Activated naive CD8-positive, alpha-beta T cell treated with anti-CD3 and anti-CD28 coated beads, Interleukin-2, amount 50 U/mL, for 24 hours (primary cell): ENCODE measurements at places on chromosomes 3 and 15.

GRCh38 chr15:68314563-68314962, 37.0 kb downstream of the FEM1B start:
- DNase-seq: no peak

DNA sequence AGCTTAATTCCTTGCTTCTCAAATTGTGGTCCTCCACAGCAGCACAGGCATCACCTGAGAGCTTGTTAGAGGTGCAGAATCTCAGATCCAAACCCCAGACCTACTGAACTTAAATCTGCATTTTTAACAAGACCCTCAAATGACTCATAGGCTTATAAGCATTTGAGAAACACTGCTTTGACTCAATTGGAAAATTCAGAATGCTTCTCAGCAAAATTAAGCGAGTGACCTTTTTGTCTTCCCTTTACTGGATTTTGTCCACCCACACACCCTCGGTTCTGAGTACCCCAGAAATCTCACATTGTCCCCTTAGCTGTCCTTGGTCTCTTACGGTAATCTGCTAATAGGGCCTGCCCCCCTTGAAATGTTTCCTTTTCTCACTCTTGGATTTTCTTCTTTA, 17.9 kb downstream of the CD80 start:
- peak; percentile 16 for DNase-seq

DNA sequence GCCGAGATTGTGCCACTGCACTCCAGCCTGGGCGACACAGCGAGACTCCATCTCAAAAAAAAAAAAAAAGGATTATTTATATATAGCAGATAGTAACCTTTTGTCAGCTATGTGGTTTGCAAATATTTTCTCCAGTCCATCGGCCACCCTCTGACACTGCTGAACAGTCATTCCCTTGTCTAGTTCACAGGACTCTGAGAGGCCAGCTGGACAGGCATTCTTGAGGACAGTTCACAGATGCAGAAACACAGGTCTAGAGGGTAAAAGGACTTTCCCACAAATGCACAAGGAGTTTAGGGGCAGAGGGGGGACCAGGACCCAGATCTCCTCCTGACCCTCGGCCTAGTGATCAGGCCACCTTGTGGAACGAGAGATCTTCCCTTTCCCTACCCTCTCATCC, 7.5 kb upstream of the TMEM40 start:
- no peak for DNase-seq

- peak; percentile 50 for DNase-seq
These were observed 115.8 kb downstream of the GHSR start for GRCh38 chr3:172332256-172333041.

- no peak for DNase-seq
These were observed 31.6 kb upstream of the CEP152 start for GRCh38 chr15:48842501-48842900.

- DNase-seq: no peak
These were observed 170.2 kb upstream of the TPRG1 start for GRCh38 chr3:189001559-189001958.

DNA sequence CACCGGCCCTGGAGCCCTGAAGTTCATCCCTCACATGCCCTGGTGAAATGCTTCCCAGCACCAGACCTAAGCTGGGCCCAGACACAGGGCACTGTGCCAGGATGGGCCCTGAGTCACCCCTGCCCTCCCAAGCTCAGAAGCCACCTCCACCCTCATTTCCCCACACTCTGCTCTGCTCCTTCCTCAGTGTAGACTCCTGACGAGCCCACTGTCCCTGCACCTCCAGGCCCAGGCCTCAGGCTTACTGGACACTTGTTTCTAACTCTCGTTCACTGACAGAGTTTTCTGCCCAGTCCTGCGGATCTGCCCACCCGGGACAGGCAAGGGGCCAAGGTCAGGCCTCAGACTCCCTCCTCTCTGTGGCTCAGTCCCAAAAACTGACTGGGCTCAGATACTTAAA, 112.6 kb upstream of the RNF7 start:
- DNase-seq: no peak

GRCh38 chr3:131591394-131592014, 88.7 kb upstream of the MRPL3 start:
- DNase-seq: no peak

DNA sequence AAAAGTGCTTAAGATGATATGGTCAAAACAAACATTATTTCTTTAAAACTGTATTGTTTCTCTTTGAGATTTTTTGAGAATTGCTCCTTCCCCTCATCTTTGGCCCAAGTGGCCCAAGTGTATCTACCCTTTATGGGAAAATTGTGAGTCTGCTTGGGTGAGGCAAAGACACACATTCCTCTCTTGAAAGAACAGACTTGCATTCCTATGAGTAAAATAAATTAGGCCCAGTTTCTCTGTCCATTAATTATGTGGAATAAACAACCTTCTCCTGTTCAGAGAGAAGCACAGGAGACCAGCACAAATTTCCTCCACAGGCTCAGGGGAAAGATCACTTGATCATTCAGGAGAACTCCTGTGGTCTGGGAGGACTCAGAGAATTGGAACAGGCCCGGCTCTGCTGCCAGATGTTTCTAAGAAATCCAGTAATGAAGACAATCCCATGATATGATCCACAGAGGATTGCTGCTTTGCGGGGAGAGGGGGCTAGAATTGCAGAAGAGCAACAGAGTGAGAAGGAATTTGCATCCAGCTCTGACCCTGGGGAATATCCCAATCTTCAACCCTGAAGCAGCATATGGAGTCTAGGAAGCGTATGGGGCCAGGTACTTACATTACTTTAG, 53.8 kb upstream of the BOC start:
- DNase-seq: no peak

- DNase-seq: no peak
These were observed 100.6 kb upstream of the BCL6 start for GRCh38 chr3:187845826-187846225.

GRCh38 chr3:187802203-187802927, 57.1 kb upstream of the BCL6 start:
- DNase-seq: no peak

- no peak for DNase-seq
These were observed 30.3 kb upstream of the PSMD6 start for GRCh38 chr3:64053581-64053980.

GRCh38 chr15:44663410-44664308, at the start of gene SPG11:
SPG11 (minus strand) TSS chr15:44663662; CDS start chr15:44663647, 15 bp downstream.
- DNase-seq: peak; percentile 98

GRCh38 chr15:78790027-78790426, 21.2 kb downstream of the ADAMTS7 start:
- peak; percentile 12 for DNase-seq

GRCh38 chr3:40925231-40925630, 274.1 kb upstream of the CTNNB1 start:
- DNase-seq: no peak

DNA sequence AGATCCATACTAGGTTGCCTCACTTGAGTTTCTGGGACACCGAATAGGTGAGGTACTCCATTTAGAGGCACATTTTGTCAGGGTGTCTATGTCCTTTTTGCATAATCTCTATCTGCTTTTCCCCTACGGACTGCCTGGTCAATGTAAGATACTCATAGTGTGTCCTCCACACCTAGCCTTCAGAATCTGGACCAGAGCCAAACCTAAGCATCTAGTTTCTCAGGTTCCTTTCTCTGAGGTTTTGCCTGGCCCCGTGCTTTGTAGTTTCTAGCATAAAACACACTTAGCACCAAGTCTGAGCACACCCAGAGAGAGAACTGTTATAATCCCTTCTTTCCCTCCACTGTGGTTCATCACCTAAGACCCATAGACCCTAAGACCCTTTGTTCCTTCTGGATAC, 105.9 kb upstream of the MLF1 start:
- no peak for DNase-seq

DNA sequence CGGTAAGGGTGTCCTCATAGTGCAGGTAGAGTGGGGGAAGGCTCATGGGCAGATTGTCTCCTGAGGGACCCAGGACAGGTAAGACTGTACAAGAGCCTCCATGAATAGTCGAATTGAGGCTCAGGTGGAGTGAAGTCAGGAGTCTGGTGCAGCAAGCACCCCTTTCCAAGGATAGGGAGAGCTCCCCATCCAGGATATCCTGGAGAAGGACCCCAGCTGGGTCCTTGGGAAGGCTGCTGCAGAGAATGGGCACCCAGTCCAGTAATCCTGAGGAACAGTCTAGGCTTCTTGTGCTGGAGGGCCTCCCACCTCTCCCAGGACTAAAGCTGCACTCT, 592 bp downstream of the DUOXA2 start:
- no peak for DNase-seq

DNA sequence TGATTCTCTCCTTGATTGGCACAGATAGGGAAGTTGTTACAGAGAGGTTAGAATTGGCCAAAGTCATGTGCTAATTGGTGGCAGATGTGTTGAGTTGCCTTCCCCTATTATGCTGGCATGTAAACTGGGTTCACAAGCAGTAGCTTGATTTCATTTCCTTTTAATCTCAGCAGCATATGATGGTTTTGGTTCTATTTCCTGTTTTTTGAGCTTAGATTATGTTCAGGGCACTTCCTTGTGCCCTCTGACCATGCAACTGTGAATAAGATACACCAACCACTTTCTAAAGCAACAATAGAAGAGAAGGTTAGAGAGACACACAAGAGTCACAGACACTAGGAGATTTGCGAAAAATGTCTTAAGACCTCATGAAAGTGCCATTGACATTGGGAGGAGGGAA, 16.5 kb downstream of the HPS3 start:
- no peak for DNase-seq

- DNase-seq: no peak
These were observed 56.9 kb upstream of the DPH6 start for GRCh38 chr15:35602836-35603235.

DNA sequence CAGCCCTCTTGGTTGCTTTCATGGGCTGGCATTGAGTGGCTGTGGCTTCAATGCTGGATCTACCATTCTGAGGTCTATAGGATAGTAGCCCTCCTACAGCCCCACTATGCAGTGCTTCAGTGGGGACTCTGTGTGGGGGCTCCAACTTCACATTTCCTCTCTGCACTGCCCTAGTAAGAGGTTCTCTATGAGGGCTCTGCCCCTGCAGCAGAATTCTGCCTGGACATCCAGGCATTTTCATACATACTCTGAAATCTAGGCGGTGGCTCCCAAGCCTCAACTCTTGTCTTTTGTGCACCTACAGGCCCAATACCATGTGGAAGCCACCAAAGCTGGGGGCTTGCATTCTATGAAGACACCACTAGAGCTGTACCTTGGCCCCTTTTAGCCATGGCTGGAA, 195.8 kb downstream of the IGSF11 start:
- no peak for DNase-seq

DNA sequence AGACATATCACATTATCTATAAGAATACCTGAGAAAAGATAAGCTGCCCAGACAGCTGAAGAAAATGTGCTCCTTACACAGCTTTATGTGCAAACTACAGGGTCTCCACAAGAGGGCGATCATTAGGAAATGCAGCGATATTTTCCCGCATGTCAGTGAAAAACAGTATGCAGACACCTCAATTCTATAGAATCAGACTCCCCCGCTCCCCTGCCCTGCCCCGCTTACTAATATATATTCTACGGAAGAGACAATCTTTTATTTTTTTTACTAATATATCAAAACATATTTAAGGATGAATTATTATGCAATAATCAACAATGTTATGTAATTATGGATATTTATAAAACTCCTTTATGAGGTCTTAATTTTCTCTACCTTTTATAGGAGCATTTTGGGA, 681.3 kb downstream of the ROBO1 start:
- DNase-seq: peak; percentile 12

- DNase-seq: no peak
These were observed 44.2 kb downstream of the SGO1 start for GRCh38 chr3:20141851-20142250.

DNA sequence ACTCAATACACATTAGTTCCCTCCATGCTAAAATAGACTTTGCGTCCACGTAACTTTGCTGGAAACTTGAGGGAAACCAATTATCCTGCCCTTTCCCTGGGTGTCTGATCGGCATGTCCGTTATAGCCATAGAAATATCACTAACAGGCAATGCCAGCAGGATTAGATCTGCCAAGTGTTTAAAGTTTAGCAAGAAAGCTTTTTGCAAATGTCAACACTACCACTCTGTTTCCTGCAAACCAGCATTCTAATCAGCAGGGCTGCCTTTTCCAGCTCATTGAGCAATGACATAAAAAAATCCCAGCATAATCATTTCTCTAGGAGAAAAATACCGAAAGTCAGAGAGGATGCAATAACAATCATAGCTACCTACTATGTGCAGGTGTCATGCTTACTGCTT, 60.9 kb downstream of the NOX5 start:
- DNase-seq: no peak

- no peak for DNase-seq
These were observed 14.7 kb downstream of the CCNB2 start for GRCh38 chr15:59119625-59120024.

DNA sequence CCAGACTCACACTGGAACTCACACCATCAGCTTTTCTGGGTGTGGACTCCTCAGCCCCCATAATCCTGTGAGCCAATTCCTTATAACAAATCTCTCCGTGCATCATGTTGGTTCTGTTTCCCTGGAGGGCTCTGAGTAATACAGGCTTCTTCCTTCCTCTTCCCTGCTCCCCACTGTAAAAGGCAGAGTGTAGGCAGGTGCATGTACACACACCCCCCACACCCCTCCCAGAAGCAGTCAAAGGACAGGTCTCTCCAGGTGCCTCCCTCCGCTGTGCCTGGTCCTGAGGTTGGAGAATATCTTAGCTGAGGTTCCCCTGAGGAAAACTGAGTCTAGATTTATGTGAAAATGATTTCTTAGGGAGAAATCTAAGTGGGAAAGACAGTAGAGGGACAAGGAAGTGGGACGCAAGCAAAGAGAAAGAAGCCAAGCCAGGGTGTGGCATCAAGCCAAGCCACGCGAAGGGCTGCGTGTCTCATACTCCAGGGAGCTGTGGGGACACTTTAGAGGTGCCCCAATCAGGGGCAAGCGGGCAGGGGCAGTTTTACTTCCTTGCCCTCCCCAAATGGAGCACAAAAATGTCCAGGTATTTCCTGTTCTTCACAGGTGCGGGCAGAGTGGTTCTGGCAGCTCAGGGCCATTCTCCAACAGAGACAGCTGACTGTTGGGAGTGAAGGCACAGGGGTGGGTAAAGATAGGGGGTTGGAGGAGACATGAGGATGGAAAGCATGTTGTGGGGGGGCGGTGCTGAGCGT, 86.6 kb downstream of the HMG20A start:
- no peak for DNase-seq

DNA sequence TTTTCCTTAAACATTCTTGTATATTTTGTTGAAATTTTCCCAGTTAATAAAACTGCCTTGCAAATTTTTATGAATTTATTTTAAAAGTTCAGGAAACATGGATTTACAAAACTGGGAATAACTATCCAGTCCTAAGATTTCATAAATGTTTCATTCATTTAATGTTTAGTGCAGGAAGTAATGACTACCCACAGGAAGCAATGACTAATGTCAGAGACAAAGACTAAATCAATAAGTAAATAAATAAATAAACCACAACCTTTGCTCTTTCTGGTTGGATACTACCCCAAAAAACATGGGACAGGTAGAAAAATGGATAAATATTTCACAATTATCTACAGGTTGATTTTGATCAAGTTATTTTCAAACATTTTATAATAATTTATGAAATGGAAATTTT, 48.8 kb upstream of the TMCO5A start:
- DNase-seq: no peak
